ENCODE measurements at places on chromosomes 3 and 15. TPM values are rescaled to one million over a fixed set of nuclear protein-coding genes. Genes with fewer than 3 reads are reported as not detected.
A peak's percentile ranks its signal among the peaks of the same experiment; 100 is the strongest.

CNTN3 gene
- total RNA-seq, result 3.7 TPM

DNA sequence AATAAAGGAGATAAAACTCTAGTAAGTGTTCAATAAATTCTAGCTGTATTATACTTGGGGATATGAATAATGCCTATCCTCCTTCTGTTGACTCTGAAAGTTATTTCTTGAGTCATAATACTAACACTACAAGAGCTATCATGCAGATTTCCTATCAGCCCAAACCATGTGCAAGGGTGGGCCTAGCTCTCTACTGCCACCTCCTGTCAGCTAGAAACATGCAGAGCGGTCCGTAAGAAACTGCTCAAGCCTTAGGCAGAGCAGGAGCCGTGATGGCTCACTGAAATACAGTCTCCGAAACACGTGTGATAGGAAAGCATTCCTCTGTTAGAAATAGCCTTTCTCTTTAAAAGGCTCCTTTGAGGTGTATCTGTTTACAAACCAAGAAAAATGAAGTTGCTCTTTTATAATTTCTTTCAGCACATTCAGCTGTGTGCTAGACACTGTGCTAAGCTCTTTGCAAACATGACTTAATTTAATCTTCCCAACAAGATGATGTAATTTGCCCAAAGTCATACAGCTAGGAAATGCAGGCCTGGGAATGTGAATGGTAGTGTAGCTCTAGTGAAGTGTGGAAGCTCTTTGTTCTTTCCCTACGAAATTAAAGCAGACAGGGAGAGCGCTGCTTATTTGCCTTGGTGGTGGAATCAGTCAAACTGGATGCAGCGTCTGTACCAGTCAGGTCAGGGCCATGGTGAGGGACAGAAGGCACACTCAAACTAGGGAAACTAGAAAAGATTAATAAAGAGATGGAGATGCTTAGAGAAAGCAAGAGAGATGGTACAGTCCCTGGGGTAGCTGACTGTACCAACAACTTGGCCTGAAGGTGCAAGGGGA, 43.1 kb downstream of the MTHFS start:
- DNase-seq, result no peak

MYH15 gene
- not detected for total RNA-seq

DNA sequence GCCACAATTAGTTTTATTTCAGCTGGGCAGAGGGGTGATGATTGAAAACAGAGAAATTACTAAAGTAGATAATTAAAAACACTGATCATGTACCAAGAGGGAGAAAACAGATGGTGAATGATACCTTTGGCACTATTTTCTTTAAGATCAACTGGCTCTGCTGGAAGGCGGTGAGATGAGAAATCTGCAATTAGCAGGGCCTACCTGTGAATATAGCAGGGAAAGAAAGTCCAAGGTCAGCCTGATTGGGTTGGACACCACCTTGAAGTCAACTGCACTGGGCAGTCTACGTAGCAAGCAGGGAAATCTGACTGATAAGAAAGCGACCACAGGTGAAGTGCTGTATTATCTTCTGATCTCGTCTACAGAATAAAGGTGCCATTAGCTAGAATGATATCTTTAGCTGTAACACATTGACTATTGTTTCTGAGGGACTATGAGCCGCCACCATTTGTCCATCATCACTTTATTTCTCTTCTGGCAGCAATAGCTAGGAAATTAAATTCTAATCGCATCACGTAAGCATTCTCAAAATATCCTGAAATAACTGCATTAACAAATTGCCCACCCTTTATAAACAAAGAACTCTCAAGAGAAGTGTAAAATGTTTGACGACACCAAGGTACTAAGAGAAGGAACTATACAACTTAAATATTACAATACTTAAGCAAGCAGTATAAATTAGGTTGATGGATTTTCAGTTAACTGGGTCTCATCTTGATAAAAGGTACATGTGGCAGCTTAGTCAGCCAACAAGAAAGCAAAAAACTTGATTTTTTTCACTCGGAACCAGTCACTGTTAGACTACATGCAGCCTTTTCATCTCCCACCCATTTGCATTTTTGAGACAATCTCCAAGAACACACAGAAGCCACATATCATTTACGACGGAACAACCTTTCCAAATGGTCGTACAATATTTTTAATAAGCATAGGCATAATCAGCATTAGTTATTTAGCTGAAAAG, 1.3 kb downstream of the NEDD4 start:
- no peak for DNase-seq

DNA sequence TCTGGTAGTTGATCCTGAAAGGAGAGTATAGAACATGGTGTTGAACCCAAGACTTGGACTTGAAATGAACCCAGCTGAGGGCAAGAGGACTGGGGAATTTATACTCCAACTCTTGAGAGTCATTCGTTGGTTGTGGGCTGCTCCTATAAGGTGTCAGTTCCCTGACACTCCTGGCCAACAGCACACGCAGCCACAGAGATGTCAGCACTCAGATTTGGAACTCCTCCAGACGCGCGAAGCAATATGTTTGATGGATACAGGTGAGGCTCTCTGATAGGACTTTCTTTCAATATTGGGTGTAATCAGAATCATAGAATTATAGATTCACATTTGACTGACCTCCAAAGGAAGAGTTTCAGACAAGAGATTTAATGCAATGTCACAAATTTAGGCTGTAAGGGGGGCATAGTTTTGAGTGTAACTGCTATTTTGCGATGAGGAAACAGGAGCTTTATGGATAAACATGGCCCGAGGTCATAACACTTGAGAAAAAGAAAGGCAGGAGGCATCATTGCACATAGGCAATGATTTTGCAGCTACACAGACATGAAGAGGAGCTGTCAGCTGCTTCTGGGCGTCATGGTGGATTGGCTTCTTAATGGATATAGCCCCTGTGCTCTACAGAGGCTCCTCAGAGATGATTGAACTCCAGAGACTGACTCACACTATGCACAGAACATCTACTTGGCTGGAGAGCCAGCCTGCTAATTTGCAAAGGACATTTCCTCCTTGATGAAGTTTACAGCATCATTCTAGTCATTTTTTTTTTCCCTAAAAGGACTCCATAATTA, 569.2 kb upstream of the RGMA start:
- DNase-seq, result no peak

DNA sequence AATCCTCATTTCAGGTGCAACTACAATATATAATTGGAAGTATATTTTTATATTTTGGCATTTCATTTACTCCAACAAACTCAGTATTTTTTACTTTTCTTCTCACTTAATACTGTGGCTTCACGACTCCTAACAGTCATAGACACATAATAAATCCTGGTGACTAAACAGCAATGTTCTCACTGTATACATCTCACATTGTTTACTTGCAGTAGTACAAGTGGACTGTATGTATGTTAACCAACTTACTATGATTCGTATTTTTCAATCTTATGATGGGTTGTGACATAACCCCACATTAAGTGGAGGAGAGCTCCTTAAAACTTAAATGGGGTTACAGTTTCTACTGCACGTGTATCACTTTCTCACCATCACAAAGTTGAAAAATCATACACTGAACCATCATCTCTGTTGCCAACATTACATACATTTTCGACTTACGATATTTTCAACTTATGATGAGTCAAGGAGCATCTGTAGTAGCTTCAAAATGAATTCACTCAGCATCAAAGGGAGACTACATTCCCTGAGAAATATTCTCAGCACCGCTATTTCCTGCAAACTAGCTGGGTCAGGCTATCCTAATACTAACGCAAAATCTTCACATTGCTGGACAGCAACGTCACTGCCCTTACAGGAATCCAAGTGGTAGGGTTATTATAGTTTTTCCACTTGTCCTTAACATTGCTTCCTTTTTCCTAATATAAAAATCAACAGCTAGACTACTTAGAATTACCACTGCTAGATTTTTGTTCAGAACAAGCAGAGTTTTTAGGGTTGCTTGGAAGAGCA, 7.3 kb downstream of the ADAM10 start:
- DNase-seq, result no peak

GOLGA6B gene
- not detected for total RNA-seq

- no peak for DNase-seq
Observed at GRCh38 chr3:48524970-48525369, 21.0 kb upstream of the SHISA5 start.

DNA sequence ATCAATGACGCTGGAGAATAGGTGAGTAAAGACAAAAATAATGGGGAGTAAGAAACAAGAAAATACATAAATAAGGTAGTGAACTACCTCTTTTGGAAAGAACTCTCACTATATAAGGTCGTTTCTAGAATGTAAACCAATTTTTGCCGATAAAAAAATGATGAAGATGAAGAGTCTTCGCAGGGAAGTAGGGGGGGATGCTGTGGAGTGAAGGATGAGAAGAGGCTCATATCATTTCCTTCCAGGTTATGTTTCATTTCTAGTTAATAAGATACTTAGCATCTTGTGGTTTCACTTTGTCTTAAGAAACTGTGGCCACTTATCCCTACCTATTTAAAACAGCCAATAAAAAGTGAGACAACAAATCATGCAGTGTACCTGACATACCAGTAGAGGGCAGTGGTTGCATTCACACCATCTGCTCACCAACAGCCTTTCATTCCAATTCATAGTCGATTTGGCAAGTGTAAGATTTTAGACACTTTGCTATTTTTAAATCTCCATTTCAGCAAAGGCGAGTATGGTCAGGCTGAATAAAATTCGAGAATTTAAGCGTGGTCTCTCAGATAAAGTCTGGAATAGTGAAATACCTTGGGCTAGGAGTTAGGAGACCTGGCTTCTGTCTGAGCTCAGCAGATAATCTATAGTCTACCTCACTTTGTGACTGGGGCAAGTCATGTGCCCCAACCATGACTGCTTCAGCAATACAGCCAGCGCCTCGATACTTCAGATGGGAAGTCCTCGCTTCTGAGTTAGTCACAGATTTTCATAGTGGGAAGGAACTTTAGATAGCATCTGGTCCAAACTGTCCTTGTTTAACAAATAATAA, 28.9 kb upstream of the ICE2 start:
- peak; percentile 39 for DNase-seq

TLR9 gene
- not detected for total RNA-seq

DNA sequence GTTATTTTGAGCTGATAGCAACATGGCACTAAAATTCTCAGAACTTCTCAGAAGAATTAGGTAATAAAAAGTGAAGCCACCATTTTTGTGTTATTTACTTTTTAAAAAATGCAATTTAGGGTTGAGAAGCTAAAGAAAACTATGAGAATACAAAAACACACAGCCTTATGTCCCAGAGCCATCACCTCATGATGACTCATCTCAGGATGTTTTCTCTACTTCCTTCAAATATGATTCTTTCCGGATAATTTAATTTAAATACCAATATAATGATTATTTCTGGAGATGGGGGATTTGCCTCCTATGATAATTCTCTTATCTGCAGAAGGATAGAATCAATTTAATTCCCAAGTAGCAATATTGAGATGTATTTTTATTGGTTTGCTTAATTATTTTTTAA, 105.6 kb upstream of the BFSP2 start:
- DNase-seq, result no peak

TM4SF1 gene
- 290 TPM for total RNA-seq

- DNase-seq, result no peak
Observed at GRCh38 chr3:16406579-16406978, 106.9 kb downstream of the RFTN1 start.

DNA sequence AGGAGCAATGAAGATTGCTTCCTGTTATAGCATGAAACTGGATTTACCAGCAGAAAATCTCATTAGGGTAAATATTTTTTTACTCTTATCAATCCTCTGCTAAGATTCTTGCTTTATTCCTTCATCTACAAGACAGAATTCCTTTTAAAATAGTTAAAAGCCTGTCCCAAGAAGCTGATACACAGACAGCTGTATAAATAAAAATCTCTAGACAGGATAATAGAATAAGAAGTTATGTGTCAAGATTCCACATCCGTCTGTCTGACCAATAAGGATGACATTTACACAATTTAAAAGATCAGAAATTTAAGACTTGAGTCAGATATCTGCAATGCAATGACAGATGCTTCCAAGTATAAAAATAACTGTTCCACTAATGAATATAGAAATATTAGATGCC, 57.6 kb downstream of the SSR3 start:
- DNase-seq, result no peak

CPEB1 gene
- 4.6 TPM for total RNA-seq

Data from breast epithelium (tissue), 4 donors.